IMR-90 (cell line): ENCODE measurements at places on chromosomes 4 and X.
A peak's percentile ranks its signal among the peaks of the same experiment; 100 is the strongest.

GRCh38 chr4:95129821-95130311, 372.1 kb downstream of the BMPR1B start:
- DNase-seq = peak; percentile 99

GRCh38 chrX:9133426-9133825, 99.5 kb upstream of the FAM9B start:
- DNase-seq = peak; percentile 64

- DNase-seq = peak; percentile 80
These were observed 170.7 kb upstream of the ZCCHC13 start for GRCh38 chrX:74133156-74133796.

DNA sequence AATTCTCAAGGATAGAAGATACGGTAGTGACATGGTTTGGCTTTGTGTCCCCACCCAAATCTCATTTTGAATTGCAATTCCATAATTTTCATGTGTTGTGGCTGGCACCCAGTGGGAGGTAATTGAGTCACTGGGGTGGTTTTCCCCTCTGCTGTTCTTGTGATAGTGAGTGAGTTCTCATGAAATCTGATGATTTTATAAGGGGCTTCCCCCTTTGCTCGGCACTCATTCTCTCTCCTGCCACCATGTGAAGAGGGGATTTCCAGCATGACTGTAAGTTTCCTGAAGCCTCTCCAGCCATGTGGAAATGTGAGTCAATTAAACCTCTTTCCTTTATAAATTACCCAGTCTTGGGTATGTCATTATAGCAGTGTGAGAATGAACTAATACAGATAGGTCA, 8.5 kb upstream of the SPANXN4 start:
- no peak for DNase-seq

GRCh38 chr4:147578051-147578476, 39.1 kb upstream of the TMEM184C start:
- DNase-seq = peak; percentile 99

- DNase-seq = no peak
These were observed 90.9 kb upstream of the BANK1 start for GRCh38 chr4:101699441-101700124.

- DNase-seq = peak; percentile 9
These were observed 143.6 kb downstream of the APBB2 start for GRCh38 chr4:41070516-41071281.

DNA sequence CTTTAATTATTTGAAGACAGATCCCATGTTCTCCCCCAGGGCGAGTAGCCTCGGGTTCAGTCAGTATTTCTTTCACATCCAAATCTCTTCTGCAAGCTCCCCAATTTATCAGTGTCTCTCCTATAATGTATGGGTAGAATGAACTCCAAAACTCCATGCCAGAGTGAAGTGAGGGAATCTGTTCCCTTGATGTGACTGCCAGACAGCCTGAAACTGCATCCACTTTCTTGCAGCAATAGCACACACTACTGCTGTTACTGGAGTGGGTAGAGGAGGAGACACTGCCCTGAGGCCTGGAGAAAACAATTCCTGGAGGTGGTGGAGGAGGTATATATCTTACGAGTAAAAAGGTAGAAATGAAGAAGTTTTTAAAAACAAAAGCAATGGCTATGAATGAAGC, 11.0 kb downstream of the LNX1 start:
- DNase-seq = no peak

- DNase-seq = peak; percentile 3
These were observed 72.0 kb upstream of the MAGEB16 start for GRCh38 chrX:35726176-35726575.

- DNase-seq = peak; percentile 37
These were observed 27.2 kb downstream of the TAPT1 start for GRCh38 chr4:16199093-16199492.
